CD4-positive, alpha-beta T cell treated with Interferon alpha-2 for 1 hour (primary cell): ENCODE measurements at places on chromosomes 5 and 9.

DNA sequence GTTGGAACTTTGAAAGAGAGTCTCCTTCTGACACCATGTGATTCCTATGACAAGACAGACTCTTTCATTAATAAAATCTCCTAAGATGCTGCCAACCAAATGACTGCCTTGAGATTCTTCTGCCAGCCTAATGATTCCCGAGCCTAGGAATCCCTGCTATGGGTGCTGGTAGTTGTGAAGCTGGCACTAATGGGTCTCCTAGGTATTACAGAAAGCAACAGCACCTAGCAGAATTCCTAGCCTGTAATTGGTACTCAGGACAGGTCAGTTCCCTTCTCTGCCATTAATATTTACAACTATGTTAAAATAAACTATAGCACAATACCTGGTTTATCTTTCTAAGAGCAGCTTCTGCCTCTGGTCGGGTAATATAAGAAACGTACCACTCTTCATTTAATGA lies 19.3 kb downstream of the C5orf58 start:
- DNase-seq = no peak

- peak; percentile 61 for DNase-seq
Observed at GRCh38 chr5:77155179-77155785, 55.2 kb upstream of the PDE8B start.

DNA sequence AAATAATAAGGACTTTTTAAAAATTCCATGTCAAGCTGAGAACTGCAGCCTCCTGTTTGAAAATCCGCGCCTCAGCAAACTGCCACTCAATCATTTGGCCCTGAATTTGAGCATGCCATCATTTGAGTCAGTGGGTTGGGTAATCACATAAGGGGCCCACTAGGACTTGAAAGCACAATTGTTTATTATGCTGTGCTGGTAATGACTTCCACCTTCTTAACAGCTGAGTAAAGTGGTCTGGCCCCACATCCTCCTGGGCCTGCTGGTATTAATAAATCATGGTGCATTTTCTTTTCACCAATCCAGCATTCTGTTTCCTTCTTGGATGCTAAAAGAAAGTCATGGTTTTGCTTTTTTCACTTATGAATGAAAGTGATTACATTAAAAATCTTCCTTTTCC lies 103.0 kb upstream of the CTSL start:
- no peak for DNase-seq

GRCh38 chr5:122494109-122494508 lies 182.1 kb downstream of the SNCAIP start:
- DNase-seq = no peak

DNA sequence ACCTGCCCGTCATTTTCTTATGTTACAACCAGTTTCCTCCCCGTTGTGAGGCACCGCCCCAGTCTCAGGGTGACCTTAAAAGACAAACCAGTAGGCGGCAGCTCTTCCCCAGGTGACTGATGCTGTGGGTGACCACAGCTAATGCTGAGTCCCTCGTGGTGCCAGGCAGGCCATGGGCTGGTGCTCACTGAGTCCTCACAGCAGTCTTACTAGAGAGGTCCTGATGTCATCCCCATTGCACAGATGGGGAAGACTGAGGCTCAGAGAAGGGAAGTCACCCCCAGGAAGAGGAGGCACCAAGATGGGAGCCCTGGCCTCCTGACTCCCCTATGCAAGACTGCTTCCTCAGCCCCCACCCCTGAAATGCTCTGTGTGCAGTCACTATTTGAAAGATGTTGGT lies 978 bp downstream of the CFAP157 start:
- DNase-seq = peak; percentile 41

GRCh38 chr5:154039458-154039829 lies 677 bp downstream of the MFAP3 start:
- no peak for DNase-seq

DNA sequence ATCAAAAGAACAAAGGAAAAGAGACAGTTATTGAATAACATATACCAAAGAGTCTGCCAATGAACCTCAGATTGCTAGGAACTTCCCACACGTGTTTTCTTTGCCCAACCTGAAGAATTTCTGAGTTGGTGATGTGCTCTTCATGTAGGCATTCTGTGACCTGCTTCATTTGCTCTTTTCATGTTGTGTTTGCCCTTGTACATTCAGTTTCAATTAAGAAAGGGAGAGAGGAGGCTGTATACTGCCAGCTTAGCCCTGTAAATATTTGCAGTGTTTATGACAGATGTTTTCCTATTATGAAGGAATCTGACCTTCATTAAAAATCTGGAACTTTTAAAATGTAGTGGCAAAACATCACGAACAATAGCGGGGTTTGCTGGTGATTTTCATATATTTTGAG lies 168.5 kb downstream of the GAS1 start:
- no peak for DNase-seq

DNA sequence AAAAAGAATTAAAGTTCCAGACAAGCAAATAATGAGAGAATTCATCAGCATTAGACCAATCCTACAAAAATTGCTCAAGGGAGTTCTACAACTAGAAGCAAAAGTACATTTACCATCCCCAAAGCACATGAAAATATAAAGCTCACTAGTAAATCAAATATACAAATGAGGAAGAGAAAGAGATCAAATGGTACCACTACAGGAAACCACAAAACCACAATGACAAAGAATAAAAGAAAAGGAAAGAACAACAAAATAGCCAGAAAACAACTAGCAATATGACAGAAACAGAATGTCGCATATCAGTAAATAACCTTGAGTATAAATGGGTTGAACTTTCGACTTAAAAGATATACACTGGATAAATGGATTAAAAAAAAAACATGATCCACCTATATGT lies 739.0 kb downstream of the DTWD2 start:
- no peak for DNase-seq

DNA sequence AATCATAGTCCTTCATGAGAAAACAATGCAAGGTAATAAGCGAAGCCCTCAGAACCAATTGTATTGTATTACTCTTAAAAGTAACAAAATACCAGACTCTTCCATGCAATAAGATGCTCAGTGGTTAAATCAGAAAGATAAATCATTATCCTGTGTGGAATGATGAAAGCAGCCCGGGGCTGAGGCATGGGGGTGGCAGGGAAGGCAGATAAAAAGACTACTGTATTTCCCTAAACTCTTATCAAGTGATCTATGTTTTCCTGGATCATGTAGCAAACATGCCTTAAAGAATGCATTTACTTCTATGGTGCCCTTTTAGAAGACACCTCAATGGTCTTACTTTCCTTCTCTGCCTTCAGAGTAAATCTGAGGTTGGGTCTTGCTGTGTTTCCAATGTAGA lies 105.6 kb upstream of the DAPK1 start:
- no peak for DNase-seq

- no peak for DNase-seq
Observed at GRCh38 chr5:111075520-111075919, 4.0 kb downstream of the TSLP start.
